ENCODE measurements at places on chromosomes 12 and 14.

- H3K27ac ChIP-seq: no peak overlapping the region
- H3K36me3 ChIP-seq: no peaks in the 10 kb centered on the region
- H3K27me3 ChIP-seq: no peaks in the 10 kb centered on the region
- no peak for DNase-seq
Observed at GRCh38 chr14:85187521-85187920, 342.4 kb upstream of the FLRT2 start.

DNA sequence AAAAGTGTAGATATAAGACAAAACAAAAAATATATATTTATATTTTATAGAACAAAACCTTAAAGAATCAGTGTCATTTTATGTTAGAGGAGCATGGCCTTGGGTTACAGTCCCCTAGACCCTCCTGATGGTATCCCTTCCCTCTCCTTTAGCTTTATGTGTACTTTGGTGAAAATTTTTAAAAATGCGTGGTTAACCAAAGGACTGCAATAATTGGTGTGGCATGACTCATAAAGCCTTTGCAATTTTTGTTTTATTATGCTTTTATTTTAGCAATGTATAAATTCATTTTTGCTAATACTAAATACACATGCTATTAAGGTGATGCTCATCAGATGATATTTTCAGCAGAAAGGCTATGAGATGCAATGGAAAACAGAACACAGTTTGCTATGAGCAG is 264.4 kb downstream of the SYT1 start:
- H3K27ac ChIP-seq: no peak overlapping the region
- no peak for DNase-seq
- peaks cover 14% of the 10 kb centered on the region for H3K4me1 ChIP-seq
- H3K4me3 ChIP-seq: no peak overlapping the region
- H3K36me3 ChIP-seq: no peaks in the 10 kb centered on the region
- H3K27me3 ChIP-seq: peaks cover 6% of the 10 kb centered on the region

DNA sequence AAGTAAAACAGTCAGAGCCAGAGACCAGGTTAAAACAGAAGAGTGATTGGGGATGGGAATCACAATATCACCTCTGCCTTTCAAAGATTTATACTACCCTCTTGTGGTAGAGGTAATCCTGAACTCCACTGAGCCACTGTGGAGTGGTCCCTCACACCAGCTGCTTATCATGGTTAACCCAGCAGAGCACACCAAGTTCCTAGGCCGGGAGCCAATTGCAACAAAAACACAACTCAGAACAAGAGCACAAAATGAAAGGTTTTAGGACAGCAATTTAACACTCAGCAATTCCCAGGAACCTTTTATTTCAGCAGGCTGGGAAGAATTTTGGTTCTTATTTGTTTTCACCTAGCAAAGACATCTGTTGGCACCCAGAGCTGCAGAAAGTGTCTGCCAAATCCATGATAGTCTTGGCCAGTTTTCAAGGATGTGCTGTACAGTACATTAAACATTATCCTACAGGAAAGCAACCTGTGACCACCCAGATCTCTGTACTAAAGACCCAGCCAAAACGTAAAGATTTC is 220.5 kb upstream of the ATXN7L3B start:
- peak; percentile 11 for DNase-seq
- H3K4me1 ChIP-seq: no peaks in the 10 kb centered on the region
- H3K36me3 ChIP-seq: no peaks in the 10 kb centered on the region
- no peak overlapping the region for H3K27ac ChIP-seq

DNA sequence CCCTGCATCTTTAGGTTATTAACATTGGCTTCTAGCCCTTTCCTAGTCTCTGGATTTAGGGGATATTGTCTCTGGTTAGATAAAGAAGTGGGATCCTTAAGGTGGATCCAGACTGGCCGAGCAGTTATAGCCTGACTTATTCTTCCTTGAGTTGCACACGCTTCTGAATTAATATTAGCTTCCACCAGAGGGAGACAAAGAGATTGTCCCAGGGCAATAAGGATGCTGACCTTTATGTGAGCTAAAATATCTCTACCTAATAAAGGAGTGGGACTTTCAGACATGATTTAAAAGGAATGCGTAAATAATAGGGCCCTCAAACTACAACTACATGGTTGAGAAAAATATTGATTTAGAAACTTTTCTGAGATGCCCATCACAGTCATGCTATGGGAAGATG is 139.7 kb downstream of the SLCO1B3 start:
- no peak overlapping the region for H3K4me3 ChIP-seq
- H3K36me3 ChIP-seq: no peaks in the 10 kb centered on the region
- no peak for DNase-seq
- no peaks in the 10 kb centered on the region for H3K4me1 ChIP-seq
- H3K27ac ChIP-seq: no peak overlapping the region

- no peaks in the 10 kb centered on the region for H3K27me3 ChIP-seq
- no peak overlapping the region for H3K4me3 ChIP-seq
- no peak for DNase-seq
- H3K36me3 ChIP-seq: peaks cover 5% of the 10 kb centered on the region
Observed at GRCh38 chr14:102258136-102258535, 46.8 kb downstream of the MOK start.

DNA sequence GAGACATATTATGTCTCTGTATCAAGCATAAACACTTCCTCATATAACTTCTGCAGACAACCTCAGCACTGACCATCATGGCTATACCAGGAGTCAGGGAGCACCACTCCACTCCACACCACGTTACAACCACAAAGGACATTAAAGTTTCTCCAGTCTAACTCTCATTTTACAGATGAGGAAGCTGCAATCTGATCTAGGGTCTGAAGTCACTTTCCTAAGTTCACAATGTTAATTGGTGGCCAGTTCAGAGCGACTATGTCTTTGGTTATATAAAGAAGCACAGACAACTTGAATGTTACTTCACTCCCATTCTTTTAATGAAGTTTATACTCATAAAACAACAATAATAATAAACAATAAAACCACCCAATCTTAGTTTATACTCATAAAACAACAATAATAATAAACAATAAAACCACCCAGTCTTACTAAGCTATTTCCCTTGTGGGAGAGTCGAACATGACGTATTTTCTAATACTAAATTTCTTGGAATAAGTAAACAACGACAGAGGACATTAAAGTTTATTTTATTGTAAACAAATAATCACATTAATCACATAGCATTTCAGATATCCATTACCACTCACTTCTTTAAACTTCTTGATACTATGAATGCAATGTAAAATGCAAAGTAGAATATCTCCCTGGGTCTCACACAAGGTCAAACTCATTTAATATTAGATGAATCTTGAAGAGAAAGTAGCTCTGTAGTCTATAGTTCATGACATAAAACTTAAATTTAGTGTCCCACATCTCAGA is 72.4 kb upstream of the SSTR1 start:
- H3K4me3 ChIP-seq: no peak overlapping the region
- H3K27ac ChIP-seq: no peak overlapping the region
- no peaks in the 10 kb centered on the region for H3K36me3 ChIP-seq
- H3K4me1 ChIP-seq: no peaks in the 10 kb centered on the region
- DNase-seq: no peak

DNA sequence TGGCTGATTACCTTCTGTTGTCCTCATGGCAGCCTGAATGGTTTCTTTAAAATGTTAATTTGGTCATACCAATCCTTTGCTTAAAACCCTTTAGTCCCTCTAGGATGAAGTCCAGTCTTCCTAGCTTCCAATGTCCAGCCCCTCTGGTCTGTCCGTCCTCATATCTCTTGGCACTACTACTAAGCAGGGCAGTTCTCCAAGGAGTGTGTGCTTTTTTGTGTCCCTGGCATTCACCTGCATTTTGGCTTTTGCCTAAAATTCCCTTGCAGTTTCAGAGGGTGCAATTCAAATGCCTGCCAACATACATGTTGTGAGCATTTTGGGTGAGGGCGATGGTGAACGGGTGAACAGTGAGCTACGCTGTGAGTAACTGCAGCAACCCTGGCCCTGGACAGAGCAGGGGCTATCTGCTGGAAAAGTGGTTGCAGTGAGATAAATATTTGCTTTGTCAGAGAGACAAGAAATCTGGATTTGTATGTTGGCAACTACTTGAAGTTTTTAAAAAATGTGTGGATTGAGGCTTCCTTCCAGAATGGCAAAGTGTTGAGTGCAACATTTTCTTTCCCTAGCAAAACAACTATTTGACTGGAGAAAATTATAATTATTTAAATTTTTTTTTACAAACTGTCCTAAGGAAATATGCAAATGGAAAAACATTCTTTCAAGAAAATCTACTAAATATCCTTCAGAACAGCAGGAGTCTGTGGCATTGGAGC is 14.6 kb downstream of the GALNT8 start:
- no peak overlapping the region for H3K4me3 ChIP-seq
- H3K27me3 ChIP-seq: no peaks in the 10 kb centered on the region
- no peaks in the 10 kb centered on the region for H3K4me1 ChIP-seq

- no peak for DNase-seq
- H3K4me1 ChIP-seq: no peaks in the 10 kb centered on the region
- no peak overlapping the region for H3K4me3 ChIP-seq
- no peaks in the 10 kb centered on the region for H3K27me3 ChIP-seq
- H3K27ac ChIP-seq: no peak overlapping the region
Observed at GRCh38 chr12:17134315-17134714, 528.4 kb upstream of the LMO3 start.

DNA sequence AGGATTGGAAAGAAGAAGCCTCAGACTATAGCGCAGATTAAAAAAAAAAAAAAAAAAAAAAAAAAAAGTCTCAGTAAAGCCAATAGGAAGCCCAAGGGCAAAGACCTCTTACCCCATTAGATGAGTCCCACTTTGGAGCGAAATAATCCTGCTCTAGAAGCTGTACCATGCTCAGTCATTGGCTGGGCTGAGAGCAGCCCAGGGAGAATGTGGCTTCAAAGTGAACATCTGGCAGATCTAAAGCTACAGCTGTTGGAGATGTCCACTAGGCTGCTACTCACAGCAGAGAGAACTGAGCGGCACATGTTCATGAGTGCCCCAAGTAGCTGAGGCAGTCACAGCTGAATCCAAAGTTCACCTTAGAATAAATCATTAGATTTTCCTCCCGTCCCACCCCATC is 560.9 kb downstream of the MED13L start:
- DNase-seq: no peak
- no peak overlapping the region for H3K4me3 ChIP-seq
- no peaks in the 10 kb centered on the region for H3K36me3 ChIP-seq
- no peak overlapping the region for H3K27ac ChIP-seq
- no peaks in the 10 kb centered on the region for H3K4me1 ChIP-seq

DNA sequence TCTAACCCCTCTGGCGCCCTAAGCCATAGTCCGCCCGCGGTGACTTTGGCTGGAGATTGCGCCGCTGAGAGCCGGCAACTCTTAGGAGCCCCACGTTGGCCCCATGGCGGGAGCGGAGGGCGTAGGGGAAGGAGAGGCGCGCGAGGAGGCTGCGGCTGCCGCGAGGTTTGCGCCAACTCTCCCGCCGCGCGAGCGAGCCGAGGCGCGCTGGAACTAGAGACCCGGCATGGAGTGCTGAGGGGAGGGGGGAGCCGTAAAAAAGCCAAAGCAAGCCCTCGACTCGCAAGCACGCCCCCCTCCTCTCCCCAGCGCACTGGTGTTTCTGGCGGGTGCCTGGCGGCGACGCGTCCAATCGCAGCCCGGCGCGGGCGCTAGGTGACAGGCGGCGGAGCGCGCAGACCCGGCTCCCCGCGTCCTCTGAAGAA is at the start of gene SYT10:
TSS of gene SYT10 (minus strand) at position 233 of the 425 bp plus-strand sequence. CDS start 297 bp downstream, outside the sequence.
- peaks cover 5% of the 10 kb centered on the region for H3K36me3 ChIP-seq
- peak within 1 kb of the TSS; percentile 87 for H3K4me3 ChIP-seq
- no peaks in the 10 kb centered on the region for H3K4me1 ChIP-seq

DNA sequence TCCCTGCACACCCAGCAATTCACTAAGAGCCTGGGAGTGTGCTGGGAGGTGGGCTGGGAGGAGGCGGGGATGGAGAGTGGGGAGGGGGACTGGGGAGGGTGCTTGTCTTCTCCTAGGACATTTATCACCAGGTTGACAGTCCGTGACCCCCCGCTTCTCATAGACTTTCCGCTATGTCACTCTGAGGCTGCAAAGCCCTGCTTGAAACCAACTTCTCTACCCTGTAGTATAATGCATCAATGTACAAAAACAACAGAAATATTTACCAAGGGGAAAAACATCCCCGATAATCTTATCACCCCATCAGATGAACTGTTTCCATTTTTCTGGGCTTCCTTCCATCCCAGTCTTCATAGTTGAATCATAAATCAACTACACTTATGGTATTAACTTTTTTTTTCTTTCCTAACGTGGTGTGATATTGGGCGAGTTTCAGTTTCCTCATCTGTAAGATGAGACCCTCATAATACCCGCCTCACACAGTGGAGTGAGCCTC is 28.6 kb upstream of the BATF start:
- no peaks in the 10 kb centered on the region for H3K4me1 ChIP-seq
- no peak for DNase-seq
- H3K27me3 ChIP-seq: peaks cover 2% of the 10 kb centered on the region
- no peaks in the 10 kb centered on the region for H3K36me3 ChIP-seq

DNA sequence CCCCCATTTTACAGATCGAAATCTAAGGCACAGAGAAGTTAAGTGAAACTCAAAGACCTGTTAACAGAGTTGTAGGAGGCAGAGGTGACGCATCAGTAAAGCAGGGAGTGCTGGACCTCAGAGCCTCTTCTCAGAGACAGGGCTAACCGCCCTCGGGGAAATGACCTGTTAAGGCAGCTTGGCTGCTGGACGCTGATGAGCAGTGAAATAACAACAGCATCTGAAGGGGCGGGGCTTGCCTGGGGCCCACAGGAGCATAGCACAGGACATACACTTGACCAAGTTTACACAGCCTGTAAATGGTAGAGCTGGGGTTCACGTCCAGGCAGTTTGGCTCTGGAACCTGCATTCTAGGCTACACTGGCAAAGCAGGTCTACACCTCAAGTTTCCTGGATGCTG is 39.3 kb downstream of the LRTM2 start:
- no peak overlapping the region for H3K27ac ChIP-seq
- H3K27me3 ChIP-seq: peaks cover 3% of the 10 kb centered on the region
- peaks cover 11% of the 10 kb centered on the region for H3K36me3 ChIP-seq
- DNase-seq: no peak

DNA sequence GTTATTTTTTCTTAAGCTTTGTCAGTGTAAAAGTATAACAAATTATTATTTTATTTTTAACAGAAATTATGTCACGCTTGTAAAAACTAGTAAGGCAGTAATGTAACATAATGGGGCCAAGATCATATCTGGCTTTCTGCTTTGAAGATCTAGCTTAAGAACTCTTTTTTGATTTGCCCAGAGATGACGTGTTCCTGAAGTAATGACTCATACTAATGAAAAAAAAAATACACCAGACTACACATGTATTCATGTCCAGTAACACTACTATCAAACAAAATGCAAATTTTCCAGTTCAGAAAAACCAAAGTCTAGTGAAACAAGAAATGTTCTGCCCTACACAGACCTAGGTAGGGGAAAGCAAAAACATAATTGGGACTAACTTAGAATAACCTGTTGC is 432.2 kb upstream of the ATXN7L3B start:
- DNase-seq: no peak
- no peaks in the 10 kb centered on the region for H3K36me3 ChIP-seq
- no peak overlapping the region for H3K27ac ChIP-seq
- H3K4me1 ChIP-seq: peaks cover 3% of the 10 kb centered on the region
- H3K4me3 ChIP-seq: no peak overlapping the region

DNA sequence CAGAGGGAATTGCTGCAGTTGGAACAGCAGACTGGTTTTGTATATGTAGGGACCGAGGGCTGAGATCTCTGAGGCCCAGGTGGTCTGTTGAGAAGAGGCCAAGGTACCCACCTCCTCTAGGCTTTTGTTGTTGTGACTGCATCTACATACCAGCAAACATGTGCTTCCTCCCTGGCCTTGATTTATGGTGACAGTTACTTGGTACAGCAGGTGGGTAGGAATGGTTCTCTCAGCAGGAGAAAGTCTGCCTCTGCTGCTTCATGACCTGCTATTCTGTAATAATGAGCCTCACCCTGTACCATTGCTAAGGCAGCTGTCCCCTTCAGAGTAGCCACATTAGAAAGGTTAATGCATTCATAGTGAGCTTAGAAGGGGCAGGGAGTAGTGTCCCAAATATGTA is 196.7 kb upstream of the PELI2 start:
- peaks cover 13% of the 10 kb centered on the region for H3K4me1 ChIP-seq
- no peaks in the 10 kb centered on the region for H3K36me3 ChIP-seq
- no peak overlapping the region for H3K4me3 ChIP-seq

All from endothelial cell (in vitro differentiated cells).